ENCODE measurements at places on chromosomes 4 and X.
A peak's percentile ranks its signal among the peaks of the same experiment; 100 is the strongest.

DNA sequence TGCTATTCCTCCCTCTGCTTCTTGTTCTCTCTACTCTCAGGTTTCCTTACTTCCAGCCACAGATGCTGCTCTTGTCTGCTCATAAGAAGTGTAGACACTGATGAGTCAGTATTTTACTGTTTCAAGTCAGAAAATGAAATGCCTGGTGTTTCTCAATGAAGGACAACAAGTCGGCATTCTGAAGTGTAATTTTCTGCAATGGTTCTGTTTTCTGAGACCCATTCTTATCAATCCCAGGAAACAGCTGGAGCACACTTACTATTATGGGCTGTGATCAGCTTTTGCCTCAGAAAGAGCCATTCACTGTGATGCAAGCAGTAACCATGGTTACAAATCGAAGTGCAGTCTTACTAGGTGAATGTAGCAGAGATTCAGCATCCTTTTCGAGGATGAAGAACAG, 42.0 kb downstream of the SLC4A4 start:
- peak; percentile 64 for DNase-seq

GRCh38 chrX:134671294-134671693, 13.0 kb upstream of the PLAC1 start:
- no peak for DNase-seq

DNA sequence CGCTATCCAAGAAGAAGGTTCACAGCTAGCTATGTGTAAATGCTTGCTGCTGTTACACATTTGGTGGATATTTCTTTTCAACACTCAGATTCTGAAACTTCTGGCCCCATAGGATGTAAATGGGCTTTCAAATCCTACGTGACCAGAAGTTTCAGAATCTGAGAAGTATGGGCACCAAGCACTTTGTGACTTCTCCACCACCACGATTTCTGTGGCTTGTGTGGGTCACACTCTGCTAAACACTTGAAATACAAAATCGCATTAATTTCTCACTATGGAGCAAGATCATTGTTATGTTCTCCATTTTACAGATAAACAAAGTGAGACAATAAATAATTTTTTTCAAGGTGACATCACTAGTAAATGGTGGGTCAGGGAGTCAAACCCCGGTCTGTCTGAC, 259.4 kb upstream of the JADE1 start:
- DNase-seq: no peak

- peak; percentile 19 for DNase-seq
Observed at GRCh38 chrX:106247162-106247561, 79.1 kb downstream of the PWWP3B start.

GRCh38 chrX:12614266-12614665, 176.9 kb upstream of the PRPS2 start:
- DNase-seq: no peak

DNA sequence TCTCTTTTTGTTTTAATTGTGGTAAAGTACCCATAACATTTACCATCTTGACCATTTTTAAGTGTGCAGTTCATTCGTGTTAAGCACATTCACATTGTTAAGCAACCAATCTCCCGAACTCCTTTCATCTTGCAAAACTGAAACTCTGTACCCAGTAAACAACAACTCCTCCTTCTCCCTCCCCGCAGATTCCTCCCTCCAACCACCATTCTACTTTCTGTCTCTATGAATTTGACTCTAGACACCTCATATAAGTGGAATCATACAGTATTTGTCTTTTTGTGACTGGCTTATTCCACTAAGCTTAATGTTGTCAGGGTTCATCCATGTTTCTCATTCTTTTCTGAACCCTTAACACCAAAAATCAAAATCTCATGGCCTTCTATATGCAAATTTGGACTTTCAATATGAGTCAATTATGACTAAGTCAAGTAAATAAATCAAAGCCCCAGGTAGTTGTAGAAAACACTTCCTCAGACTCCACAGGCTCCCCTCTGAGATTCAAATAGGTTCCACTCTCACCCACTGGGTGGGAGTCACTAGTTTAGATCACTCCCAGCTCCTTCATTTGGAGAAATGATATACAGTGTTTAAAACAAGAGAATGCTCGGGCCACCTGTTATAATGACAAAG, 9.8 kb upstream of the RTL5 start:
- DNase-seq: no peak

GRCh38 chr4:112753333-112753732, 116.4 kb downstream of the LARP7 start:
- DNase-seq: no peak

GRCh38 chr4:183424109-183424744, 20.2 kb upstream of the CDKN2AIP start:
- no peak for DNase-seq

- no peak for DNase-seq
Observed at GRCh38 chr4:2102045-2102883, 43.1 kb downstream of the NAT8L start.

- no peak for DNase-seq
Observed at GRCh38 chr4:8351931-8352367, 82.4 kb downstream of the HTRA3 start.

DNA sequence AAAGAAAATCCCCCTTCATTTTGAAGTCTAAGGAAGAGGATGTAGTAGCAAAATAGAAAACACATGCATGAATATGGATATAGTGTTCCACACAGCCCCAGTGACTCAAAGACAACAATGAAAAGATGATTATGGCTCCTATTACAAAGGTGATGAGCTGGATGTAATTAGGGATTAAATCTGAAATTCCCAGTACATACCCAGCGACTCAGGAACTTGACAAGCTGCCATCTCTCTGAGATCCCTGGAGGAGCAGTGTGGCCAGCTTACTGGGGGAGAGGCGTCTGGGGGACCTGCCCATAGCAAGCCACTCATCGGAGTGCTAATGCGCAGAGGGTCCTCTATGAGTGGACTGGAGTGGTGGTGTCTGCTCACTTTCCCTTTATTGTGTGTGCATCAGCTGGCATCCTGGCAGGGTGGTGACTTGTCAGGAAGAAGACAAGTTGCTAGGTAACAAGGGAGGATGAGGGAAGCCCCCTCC, 42.7 kb upstream of the MGST2 start:
- DNase-seq: peak; percentile 42

DNA sequence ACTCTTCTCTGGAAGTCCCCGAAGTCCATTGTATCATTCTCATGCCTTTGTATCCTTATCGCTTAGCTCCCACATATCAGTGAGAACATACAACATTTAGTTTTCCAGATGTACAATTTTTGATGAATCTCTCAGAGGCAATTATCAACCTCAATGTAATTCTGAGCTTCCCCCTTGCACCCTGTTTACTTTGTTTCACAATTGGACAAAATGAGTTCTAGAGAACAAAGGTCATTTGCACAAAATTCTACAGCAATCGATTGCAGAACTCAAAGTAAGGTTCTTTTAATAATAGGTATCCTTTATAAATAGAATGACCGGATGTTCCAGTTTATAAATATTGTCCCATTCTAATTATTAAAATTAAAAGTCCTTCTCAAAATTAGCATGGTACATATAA, 79.3 kb downstream of the SLC16A2 start:
- no peak for DNase-seq

- DNase-seq: no peak
Observed at GRCh38 chr4:24164054-24164693, 274.3 kb upstream of the PPARGC1A start.

DNA sequence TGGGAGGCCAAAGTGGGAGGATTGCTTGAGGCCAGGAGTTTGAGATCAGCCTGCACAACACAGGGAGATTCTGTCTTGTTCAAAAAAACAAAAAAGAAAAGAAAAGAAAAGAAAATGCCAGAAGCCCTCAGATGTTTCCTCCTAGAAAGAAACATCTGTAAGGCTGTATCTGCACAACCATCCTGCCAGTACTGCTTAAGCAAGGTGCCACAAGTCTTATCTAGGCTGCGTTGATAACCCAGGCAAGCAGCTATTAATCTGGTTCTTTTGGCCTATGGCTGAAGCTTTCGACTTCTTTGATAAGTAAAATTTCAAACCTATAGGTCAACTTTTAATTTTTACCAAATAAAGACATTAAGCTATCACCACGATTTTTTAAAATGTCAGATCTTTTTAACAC, 3.1 kb downstream of the COX18 start:
- DNase-seq: no peak

GRCh38 chr4:8112672-8113071, 45.9 kb downstream of the ABLIM2 start:
- DNase-seq: no peak

GRCh38 chrX:49120091-49120490, 3.4 kb downstream of the GPKOW start:
- no peak for DNase-seq

GRCh38 chr4:52867163-52867562, 5.0 kb downstream of the RASL11B start:
- no peak for DNase-seq

DNA sequence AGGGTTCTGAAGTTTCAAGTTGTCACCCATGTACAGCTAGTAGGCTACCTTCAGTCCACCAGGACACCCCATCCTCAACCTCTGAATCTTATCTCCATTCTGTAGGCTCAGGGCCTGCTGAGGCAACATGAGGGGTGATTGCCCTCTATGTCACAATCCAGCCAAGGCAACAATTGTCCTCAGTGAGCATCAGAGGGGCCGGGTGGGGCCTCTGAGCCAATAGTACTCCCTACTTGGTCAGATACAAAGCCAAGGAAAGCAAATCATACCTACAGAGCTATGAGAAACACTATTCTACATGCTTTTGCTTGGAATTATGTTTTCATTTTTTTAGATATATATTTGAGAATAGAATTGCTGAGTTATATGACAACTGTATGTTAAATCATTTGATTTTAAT, at the start of gene ACTRT1:
ACTRT1 (minus strand) TSS at position 101 of the 400 bp plus-strand sequence. CDS start 197 bp downstream, outside the sequence.
- DNase-seq: no peak

DNA sequence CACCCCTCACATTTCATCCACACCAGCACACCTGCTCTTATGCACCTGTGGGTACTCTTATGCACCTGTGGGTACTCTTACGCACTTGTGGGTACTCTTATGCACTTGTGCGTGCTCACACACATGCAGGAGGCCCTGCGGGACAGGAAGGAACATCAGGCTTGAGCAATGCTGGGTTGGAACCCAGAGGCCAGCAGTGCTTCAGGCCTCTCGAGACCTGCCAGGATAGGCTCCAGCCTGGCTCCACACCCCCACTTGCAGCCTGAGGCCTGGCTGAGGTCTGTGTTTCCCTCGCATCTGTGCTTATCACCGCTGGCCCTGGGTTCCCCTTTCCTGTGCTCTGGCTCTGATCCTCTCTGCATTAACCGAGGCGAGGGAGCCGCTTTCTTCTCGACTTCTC, 34.7 kb downstream of the SORCS2 start:
- no peak for DNase-seq

GRCh38 chrX:84415140-84415539, 87.1 kb downstream of the HDX start:
- no peak for DNase-seq

GRCh38 chr4:154119317-154119716, 330.4 kb upstream of the SFRP2 start:
- DNase-seq: no peak

GRCh38 chr4:26992657-26993361, 132.2 kb downstream of the STIM2 start:
- DNase-seq: peak; percentile 21

GRCh38 chrX:1215123-1215823, 2.8 kb upstream of the CRLF2 start:
- DNase-seq: no peak

GRCh38 chrX:123184866-123185276, 793 bp downstream of the GRIA3 start:
- DNase-seq: peak; percentile 19

- no peak for DNase-seq
Observed at GRCh38 chrX:132169554-132169953, 41.7 kb upstream of the FRMD7 start.

DNA sequence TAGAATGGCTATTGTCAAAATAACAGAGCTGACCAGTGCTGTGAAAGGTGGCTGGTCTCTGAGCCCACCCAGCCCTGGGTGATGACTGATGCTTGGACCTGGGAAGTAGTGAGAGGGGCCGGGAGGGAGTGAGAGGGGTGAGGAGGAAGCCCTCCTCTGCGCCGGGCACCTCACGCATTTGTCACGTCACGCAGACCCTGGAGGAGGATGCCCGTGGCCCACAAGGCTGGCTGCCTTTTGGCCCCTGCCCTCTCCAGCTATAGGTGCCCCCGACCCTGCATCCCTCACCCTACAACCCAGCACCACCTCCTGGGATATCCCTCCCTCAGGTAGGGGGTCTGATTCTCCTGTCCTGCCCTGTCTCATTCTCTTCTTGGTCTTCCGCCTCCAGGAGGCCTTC, 207.4 kb downstream of the AFAP1 start:
- no peak for DNase-seq

DNA sequence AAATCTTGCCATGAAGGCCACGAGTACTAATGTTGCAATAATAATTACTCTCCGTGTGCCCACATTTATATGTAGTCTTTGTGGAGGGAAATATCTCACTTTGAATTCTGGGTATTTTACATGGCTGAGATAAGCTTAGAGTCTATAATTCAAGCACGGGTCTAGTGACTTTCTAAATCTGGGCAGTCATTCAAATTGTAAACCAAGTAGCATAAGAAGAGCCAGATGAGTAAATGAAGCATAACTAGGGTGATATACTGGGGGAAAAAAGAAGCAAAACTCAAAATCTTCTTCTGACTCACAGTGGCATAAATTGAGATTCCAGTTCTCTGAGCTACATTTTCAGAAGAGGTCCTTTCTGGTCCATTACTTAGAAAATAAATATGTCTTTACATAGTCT, 53.0 kb downstream of the MAPK10 start:
- peak; percentile 81 for DNase-seq

DNA sequence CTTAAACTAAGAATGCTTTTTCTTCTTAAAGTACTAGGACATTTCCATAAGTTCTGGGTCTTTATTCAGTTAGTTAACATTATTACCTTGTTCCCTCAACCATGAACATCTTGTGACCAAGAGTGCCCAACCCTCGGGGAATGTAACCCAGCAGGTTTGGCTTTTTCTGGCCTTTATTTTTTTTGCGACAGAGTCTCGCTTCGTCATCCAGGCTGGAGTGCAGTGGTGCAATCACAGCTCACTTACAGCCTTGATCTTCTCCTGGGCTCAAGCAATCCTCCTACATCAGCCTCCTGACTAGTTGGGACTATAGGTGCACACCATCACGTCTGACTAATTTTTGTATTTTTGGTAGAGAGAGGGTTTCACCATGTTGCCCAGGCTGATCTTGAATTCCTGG, 65.1 kb downstream of the USP11 start:
- no peak for DNase-seq

GRCh38 chr4:8176547-8177399, 18.2 kb upstream of the ABLIM2 start:
- DNase-seq: peak; percentile 44

- peak; percentile 49 for DNase-seq
Observed at GRCh38 chrX:134782796-134783195, 124.5 kb upstream of the PLAC1 start.

- no peak for DNase-seq
Observed at GRCh38 chr4:168679397-168679796, 182.5 kb downstream of the PALLD start.

DNA sequence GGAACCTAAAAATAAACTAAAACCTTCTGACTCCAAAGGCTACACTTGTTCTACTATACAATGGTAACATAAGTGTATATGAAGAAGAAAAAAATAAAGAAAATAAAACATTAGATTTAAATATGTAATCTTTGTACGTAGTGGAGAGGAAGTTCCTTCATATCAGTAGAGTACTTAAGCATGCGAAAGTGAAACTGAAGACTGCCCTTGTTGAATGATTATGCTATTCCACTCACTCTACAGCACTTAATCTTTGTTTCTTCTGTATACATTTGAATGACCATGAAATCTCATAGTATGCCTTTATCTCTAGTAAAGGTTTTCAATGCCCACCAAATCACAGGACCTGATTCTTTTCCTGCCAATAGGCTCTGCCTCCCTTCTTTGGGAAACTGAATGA, 78.9 kb downstream of the NDST3 start:
- no peak for DNase-seq

- no peak for DNase-seq
Observed at GRCh38 chr4:859496-859895, 33.6 kb upstream of the CPLX1 start.
